Glutamatergic neuron (in vitro differentiated cells): ENCODE measurements at places on chromosomes 5 and 9. TPM values are rescaled to one million over a fixed set of nuclear protein-coding genes. Genes with fewer than 3 reads are reported as not detected.

Gene PCDHB8
- 19.8 TPM for total RNA-seq

Gene APBA1
- total RNA-seq: 13.0 TPM

Gene PDE8B
- total RNA-seq: 1.1 TPM

Gene GFI1B
- not detected for total RNA-seq

Gene ZCCHC9
- total RNA-seq: 14.8 TPM

Gene ENTREP1
- total RNA-seq: 1.0 TPM

Gene IL13
- total RNA-seq: not detected

Gene FAM153A
- total RNA-seq: not detected

Gene BRD9
- total RNA-seq: 104 TPM

Gene PPP2R2B
- total RNA-seq: 11.4 TPM

Gene C9orf153
- total RNA-seq: 0.27 TPM

Gene IZUMO3
- not detected for total RNA-seq

Gene GPR151
- total RNA-seq: not detected

Gene RPP25L
- total RNA-seq: 12.6 TPM

Gene N4BP3
- 2.2 TPM for total RNA-seq

Gene SOX30
- total RNA-seq: not detected

Gene HMMR
- 7.4 TPM for total RNA-seq
